Neural crest cell (in vitro differentiated cells): ENCODE measurements at places on chromosomes 2 and 18. TPM values are rescaled to one million over a fixed set of nuclear protein-coding genes. Genes with fewer than 3 reads are reported as not detected.

DNA sequence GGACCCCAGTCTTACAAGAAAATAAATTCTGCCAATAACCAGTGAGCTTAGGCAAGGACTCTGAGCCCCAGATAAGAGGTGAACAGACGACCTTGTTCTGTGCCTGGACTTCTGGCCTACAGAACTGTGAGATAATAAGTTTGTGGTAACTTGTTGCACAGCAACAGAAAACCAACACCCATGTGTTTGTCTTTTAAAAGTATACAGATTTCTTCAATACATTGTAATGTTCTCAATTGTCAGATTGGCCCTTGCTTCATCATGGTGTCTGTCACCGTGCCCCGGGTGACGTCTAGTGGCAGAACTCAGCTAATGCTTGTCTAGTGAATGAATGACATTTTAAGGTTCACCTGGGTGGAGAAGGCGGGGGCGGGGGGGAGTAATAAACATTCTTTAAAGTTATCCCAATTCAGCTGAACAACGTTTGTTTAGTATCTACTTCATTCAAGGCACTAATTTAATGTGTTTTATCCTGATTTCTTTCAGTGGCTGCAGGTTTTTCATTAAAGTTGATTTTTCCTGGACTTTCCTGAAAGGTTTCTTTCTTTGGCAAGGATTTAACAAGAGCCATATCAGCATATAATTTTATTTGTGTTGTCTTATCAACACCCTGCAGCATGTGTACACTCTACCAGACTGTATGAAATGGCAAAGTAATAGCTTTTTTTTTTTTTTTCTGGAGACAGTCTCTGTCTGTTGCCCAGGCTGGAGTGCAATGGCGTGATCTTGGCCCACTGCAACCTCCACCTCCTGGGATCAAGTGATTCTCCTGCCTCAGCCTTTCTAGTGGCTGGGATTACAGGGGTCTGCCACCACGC, 123.8 kb upstream of the DLX2 start:
- no peak for DNase-seq

- DNase-seq = no peak
These were observed 28.5 kb upstream of the DARS1 start for GRCh38 chr2:136013955-136014354.

- DNase-seq = no peak
These were observed 59.9 kb downstream of the TNP1 start for GRCh38 chr2:216799873-216800431.

DNA sequence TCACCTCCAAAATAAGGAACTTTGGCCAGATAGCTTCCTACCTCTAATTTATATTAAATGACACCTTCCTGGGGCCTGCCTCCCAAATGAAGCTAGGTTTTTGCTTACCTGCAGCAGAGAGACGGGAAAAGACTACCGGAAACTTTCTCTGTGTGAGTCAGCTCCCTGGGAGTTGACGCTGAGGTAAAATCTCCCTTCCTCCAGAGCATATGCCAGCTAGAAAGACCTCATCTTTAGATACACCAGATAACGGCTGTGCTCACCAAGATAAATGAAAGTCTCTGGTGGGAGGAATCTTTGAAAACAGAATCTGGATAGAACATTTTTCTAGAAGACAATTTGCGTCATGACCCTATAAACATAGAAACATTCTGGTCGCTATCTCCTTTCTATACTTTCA, 99.7 kb upstream of the RFX8 start:
- no peak for DNase-seq

- DNase-seq = no peak
These were observed 7.4 kb downstream of the BOD1L2 start for GRCh38 chr18:57154191-57154830.

DNA sequence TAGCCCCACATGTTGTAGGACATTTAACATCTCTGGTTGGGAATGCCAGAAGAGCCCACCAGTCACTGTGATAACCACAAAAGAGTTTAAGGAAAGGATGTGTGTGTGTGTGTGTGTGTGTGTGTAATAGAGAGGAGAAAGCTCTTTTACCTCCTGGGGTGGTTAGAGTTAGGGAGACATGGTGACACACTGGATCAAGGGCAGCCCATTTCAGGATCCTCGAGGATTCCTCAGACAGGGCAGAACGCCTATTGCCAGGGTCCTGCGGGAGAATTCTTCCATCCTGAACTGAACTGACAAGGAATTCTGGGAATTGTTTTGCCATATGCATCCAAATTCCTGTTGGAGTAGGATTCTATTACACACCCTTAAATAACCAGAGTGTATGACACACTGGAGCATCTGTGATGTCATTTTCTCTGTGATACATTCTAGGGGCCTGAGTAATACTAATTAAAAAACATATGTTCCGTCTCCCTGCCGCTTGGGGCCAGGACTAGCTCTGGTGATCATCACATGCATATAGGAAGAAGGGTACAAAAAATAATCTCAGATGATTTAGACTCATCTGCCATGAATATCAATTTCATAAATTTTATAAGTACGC, 156.4 kb upstream of the MMADHC start:
- DNase-seq = no peak

GRCh38 chr2:102262216-102263129, 48.9 kb upstream of the IL1RL1 start:
- DNase-seq = no peak

DNA sequence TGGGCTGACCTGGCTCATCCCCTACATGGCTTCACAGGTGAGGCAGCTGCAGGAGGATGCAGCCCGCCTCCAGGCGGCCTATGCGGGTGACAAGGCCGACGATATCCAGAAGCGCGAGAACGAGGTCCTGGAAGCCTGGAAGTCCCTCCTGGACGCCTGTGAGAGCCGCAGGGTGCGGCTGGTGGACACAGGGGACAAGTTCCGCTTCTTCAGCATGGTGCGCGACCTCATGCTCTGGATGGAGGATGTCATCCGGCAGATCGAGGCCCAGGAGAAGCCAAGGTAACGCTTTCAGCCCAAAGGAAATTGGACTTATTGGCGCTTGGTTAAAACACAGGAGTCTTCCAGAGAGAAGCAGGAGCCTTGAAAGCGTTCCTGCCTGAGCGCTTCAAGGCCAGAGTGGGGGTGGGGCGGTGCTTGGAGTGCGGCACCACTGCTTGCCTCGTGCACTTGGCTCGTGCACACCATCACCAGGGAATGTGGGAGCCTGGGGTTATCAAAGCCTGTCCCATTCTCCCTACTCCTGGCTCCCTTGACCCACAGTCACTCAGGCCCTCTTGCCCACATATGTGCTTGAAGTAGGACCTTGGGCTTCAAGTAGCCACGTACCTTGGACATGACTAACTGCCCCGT, 69.8 kb upstream of the EML6 start:
- no peak for DNase-seq

DNA sequence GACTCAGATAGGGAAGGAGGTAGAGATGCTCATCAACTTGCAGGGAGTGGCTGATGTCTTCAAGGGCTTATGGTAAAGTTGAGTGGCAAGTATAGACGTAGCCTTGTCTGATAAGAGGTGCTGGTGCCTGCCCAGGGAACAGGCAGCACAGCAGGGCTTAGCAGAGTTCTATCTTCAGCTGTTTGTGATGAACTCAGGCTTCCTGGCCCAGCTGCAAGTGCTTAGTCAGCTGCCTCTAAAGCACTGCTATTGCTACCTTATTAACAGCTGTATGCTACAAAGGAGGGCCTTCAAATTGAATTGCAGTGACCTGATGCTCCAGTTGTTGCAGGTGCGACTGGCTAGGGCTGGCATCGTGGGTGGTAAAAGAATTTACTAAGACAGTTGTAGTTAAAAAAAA, 82.1 kb downstream of the TSN start:
- no peak for DNase-seq

DNA sequence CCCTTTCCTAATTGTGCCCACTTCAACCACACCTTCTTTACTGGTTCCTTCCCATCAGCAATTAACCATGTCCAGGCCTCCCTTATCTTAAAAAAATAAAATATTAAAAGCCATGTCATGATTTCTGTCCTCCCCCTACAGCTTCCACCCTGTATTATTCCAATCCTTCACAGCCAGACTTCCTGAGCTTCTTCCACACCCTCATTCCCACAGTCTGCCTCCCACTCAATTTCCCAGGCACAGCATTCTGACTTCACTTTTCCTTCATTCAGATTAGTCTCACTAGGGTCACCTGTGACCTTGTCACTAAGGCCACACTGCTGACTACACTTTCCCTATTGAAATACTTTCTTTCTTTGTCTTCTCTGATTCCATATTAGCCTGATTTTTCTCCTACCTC, 159.4 kb downstream of the DIS3L2 start:
- no peak for DNase-seq

DNA sequence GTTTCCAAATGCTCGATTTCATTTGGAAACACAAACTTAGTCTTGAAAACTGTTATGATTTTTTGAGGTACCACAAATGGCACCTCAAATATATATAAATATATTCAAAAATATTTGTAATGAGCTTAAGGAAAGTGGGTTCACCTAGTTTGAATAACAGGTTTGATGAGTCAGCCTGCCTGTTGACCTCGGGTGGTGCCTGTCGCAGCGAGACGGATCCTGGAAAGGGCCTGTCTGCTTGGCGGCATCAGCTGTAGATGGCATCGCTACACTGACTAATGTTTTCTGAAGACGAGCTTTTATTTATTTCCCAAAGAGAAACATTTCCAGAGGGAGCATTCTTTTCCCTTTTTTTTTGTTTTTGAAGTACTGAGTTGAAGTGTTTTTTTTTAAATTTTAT, 6.9 kb downstream of the ALLC start:
- no peak for DNase-seq

GRCh38 chr2:14547830-14548229, 84.7 kb upstream of the LRATD1 start:
- DNase-seq = no peak

The PAX3 gene
- total RNA-seq = 52.1 and 52.2 TPM in 2 replicates

The LIMS3 gene
- 1.2 and 1.5 TPM in 2 replicates for total RNA-seq

The RAX gene
- total RNA-seq = not detected in 2 replicates
